Fibroblast of villous mesenchyme (primary cell): ENCODE measurements at places on chromosomes 5 and 9. TPM values are rescaled to one million over a fixed set of nuclear protein-coding genes. Genes with fewer than 3 reads are reported as not detected.

DNA sequence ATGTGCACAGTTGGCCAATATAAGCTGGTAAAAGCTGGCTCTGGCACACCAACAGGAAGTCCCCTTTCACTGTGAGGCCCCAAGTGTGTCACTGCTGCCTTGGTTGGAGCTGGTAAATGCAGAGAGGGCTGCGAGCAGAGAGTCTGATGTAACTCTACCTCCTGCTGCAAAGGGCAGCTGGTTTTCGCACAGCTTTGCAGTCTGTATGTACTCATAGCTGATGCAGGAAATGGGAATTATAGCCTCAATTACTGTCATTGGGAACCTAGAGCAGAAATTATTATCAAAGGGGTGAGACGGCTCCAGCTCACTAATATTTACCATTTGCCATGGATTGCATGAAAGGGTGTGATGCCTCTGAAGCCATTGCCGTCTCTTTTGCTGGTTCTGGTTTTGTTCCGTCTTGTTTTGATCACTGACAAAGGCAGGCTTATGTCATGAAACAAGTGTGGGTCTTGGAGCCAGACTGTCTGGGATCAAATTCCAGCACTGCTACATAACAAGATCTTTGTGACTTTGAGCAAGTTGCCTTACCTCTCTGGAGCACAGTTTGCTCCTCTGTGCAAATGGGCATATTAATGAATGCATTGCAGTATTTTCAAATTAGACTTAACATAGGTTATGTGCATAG, 124.3 kb upstream of the SLC25A48 start:
- no peak for DNase-seq

GRCh38 chr9:124514125-124514524, 6.9 kb upstream of the NR5A1 start:
- no peak for DNase-seq

The CCDC171 gene
- 2.2 and 2.3 TPM in 2 replicates for total RNA-seq

- DNase-seq: no peak
Measured at GRCh38 chr5:125331987-125332598, 585.7 kb upstream of the ZNF608 start.

The LCP2 gene
- total RNA-seq: not detected in 2 replicates

DNA sequence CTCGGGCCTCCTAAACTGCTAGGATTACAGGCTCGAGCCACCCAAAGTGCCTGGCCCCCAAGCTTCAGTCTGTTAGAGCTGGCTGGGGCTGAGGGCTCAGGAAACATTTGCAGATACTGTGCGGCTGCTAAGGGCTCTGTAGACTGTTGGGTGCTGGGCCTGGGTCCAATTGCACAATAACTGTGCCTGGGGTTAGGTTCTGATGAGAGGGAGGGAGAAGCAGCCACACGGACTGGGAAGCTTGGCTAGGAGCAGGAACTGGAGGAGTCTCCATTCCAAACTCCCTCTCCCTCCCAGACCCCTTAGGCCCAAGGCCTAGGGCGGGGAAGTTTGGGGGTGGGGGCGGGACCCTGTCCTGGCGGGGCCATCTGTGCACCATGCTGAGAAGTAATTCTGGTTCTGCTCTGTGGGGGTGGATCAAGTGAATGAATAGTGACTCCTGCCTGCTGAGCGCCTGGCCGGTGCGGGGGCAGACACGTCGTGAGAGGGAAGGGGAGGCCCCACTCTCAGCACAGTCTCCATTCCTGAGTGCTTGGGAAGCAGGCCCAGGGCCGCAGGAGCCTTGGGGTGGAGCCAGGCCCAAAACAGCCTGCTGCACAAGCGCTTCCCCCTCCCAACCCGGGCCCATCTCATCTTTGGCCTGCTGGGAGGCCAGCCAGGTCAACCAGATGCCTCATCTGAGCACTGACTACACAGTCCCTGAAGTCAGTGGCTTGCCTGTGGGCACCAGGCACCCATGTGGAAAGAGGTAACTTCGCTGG, 1.5 kb downstream of the ASS1 start:
- DNase-seq: peak; percentile 91

GRCh38 chr9:22158927-22159346, 149.8 kb upstream of the CDKN2B start:
- peak; percentile 96 for DNase-seq

The NIPBL gene
- total RNA-seq: 20.6 and 24.6 TPM in 2 replicates

DNA sequence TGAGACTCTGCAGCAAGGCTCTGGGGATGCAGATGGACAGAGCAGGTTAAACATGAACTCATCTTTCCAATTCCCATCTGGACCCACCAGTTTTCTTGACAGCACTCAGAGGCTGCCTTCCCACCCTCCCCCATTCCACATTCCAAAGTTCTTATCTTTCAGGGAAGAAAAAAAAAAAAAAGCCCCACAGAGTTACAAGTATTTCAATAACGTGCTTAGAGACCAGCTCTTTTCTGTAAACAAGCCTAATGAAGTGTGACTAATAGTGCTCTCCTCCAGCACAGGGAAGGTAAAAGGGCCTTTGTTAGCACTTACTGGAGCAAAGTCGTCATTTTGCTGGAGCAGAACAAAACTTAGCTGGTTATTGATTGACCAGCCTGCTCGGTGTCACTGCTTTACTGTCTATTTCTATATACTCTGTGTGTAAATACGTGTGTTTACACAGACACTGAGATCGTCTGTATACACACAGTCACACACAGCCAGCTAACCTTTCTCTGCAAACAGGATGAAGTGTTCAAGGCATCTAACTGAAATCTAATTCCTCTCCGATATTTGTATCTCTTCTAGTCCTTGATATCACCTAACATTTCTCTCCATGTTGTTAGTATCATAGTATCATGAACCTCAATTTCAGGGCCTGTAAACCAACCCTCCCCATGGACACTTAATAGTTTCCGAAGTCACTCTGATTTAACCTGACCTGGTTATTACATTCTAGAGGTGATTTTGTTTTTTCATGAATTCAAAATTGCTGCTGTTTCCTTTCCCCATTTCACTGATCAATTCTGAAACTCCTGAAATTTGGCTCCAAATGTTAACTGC, 84.9 kb downstream of the ZNF608 start:
- peak; percentile 76 for DNase-seq

The KCNV2 gene
- not detected in 2 replicates for total RNA-seq

The PCDHA10 gene
- under 0.01 TPM in 2 replicates for total RNA-seq

- no peak for DNase-seq
Measured at GRCh38 chr5:64188776-64189175, 23.1 kb downstream of the RNF180 start.

DNA sequence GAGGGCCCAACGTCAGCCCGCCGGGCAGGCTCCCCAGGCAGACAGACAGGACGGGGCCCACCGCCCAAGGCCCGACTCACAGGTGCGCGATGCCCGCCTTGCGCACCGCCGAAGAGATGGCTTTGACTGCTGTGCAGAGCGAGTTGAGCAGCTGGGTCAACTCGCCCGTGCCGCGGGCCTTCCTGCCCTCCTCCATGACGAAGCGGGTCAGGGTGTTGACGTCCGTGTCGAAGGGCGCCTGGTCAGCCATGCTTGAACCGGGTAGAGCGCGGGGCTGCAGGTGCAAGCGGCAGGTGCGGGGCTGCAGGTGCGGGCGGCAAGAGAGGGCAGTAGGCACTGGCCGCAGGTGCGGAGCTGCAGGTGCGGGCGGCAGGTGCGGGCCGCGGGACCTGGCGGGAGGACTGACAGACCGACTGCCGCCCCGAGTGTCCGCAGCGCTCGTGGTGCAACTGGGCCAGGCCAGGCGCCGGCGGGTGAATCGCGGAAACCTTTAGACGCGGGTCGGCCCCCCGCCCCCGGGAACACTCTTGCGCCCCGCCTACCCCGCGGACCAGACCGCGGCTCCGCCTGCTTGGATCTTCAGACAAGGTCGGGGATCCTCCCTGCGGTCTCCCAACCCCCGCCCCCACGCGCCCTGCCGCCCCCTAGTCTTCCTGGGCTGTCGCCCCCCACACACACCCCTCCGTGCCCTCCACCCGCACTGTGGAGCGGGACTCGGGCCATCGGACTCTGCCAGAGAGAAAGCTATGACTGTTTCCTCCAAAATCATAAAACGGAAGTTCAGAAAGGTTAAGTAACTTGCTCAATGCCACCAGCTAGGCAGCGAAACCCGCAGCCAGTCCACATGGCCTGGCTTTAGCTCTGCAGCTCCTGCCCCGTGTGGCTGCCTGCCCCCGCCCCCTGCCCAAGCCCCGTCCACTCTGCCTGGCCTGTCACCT, at the start of gene FBP1:
Gene FBP1 (minus strand): TSS at position 458 of the 938 bp plus-strand sequence. CDS start 208 bp downstream, at position 250.
- DNase-seq: peak; percentile 38

GRCh38 chr5:27020973-27021372, 17.4 kb downstream of the CDH9 start:
- peak; percentile 1 for DNase-seq
